ENCODE measurements at places on chromosomes 6 and 20.

GRCh38 chr20:43744966-43745730 lies 18.3 kb upstream of the GTSF1L start:
- DNase-seq = peak; percentile 81

DNA sequence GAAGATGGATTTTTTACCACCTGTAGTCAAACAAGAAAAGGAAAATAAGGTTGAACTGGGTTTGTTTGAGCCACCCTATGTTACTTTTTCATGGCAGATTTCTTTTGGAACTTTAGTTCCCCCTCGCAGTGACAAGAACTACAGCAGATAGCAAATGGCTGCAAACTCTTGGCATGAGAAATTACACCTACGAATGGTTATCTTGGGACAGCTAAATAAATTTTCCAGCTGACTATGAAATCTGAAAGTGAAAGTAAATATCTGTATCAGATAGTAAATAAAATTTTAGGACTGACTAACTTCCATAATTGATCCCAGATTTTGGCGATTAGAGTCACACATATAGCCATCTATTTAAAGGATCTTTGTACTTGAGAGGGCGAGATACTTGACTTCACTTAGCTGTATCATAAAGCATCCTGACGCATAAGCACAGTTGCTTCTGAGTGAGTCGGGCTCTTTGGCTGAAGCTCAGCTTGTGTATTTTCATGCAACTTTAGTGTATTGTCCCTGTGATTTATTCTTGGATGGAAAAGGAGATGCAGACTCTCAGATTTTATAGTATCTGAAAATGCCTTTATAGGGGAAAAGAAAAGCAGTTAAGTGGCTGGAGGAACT lies 125.3 kb upstream of the B3GAT2 start:
- DNase-seq = no peak

DNA sequence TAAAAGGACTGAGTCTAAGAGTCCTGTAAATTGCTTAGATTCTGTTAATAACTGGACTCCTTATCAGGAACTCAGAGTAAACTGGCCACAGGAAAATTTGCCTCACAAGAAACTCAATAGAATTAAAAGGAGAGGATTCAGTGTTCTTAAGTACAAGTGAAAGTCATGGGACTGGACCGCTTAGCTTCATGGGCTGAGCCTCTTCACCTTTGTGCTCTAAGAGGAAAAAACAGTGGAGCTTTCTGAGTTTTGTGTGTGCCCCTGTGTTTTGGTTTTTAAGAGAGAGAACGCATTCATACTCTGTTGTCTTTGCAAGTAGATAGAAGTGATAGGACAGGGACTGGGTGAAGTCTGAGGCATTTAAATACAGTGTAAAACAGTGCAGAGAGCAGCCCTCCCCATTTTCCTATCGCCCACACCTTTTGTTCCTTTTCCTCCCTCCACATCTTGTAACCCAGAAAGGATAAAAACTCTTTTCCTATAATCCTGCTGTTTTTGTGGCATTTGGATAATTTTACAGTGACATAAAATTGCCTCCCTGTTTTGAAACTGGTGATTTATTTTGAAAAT lies 49.6 kb downstream of the FOXO3 start:
- DNase-seq = no peak

DNA sequence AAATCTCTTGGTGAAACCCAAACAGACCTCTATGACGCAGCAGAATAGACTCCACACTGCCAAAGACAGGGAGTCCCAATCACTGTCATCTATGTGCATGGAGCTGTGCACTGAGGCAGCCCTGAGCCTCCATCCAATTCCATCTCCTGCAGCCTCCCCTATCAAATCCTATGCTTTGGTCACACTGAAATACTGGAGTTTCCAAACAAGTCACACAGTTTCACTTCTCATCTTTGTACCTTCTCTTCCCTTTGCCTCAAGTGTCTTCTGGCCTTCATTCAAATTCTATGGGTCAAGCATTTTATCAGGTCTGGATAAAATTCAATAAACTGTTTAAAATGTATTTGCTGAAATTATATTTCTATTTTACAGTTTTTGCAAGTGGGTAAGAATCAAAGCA lies 38.5 kb downstream of the FBXL4 start:
- DNase-seq = no peak

DNA sequence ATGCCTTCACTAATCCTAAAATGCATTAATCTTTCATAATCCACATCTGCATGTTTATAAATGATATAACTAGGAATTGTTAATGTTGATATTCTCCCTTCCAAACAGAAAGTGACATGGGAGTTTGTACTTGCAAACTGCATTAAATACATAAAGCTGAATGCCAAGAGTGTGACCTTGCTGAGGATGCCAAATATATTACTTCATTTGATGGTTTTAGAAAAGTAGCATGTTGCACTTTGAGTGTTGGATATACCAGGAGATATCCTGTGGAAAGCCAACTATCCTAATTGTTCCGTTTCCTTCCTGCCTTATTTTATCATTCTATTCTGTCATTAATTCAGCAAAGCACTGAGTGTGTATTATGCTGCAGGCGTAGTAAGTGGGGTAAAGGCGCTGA lies 229.8 kb downstream of the TMEM242 start:
- DNase-seq = no peak

GRCh38 chr6:116206231-116206903 lies 47.5 kb downstream of the TSPYL4 start:
- DNase-seq = no peak

DNA sequence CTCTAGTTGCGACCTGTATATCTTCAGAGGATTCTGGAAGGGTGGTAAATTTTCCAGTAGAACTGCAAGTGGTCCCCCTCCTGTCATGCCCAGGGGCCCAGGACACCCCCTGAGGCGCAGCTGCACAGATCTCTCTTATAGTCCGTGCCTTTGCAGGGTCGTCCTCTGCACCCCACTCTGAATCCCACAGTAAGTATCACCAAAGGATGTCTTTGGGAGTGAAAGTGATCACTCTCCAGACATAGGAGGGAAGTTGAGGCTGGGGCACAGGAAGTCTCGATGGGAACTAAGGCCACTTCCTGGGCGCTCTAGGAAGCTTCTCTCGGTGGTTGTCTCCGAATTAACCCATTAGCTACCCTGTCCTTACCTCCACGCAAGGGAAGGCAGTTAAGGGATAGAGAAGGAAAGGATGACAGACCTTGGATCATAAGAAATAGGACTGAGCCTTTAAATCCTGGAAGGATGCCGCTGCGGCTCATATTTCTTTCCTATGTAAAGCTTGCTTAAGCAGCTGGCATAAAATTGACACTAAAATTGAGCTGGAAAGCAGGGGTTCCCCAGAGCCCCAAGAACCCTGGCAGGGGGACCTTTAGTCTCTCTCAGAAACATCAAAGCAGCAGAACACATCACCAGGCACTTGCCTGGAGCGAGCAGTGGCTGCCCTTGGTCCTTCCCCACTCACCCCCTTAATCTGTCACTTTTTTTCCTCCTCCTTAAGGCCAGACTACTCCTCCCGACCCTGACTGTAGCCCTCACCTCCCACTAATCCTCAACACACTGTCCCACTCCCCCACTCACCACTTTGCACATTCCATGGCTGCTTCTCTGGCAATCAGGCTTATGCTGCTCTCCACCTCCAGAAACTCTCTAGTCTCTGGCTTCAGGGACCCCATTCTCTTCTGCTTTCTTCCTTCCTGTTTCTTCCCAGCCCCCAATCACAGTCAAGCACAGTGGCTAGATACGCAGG lies at the start of gene ZKSCAN4:
ZKSCAN4 (minus strand) TSS at position 261 of the 967 bp plus-strand sequence. CDS start 289 bp downstream, outside the sequence.
- DNase-seq = peak; percentile 98

DNA sequence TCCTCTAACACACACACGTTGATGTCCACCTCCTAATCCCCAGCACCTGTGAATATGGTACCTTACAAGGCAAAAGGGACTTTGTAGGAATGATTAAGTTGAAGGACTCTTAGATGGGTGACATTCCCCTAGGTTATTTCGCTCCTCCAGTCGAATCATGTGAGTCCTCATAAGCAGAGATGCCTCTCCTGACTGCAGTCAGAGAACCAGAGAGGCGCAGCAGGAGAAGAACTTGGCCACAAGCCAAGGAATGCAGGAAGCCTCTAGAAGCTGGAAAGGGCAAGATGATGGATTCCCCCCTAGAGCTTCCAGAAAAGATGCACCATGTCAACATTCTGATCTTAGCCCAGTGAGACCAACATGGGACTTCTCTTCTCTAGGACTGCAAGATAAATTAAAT lies 133.1 kb upstream of the PTPRT start:
- no peak for DNase-seq

- no peak for DNase-seq
Observed at GRCh38 chr6:151349651-151350270, 41.6 kb downstream of the ZBTB2 start.

DNA sequence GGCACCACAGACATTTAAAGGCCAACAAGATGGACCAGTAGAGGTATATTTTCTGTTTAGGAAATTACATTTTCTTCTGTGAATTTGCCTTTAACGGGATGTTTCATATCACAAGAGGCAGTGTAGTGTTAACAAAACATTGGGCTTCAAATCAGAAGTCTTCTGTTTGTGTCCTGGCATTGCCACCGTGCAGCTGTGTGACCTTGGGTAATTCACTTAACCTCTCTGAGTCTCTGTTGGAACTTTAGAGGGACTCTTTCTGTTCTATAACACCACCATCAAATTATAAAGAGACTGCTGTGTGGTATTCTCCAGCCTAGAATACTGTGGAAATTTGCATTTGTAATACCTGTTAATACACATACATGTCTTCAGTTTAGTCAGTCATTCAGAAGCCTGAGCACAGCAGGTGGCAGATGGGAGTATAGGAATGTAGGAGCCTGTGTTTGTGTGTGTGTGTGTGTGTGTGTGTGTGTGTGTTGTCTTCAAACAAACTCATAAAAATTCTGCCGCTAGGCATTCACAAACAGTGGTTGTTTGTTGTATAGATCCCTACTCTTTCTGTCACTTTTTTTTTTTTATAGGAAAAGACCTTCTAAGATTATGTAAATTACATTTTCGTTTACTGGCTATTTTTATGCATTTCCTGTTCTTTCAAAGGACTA lies 22.6 kb downstream of the UST start:
- DNase-seq = no peak

GRCh38 chr6:56718236-56718635 lies 75.5 kb upstream of the DST start:
- DNase-seq = no peak

DNA sequence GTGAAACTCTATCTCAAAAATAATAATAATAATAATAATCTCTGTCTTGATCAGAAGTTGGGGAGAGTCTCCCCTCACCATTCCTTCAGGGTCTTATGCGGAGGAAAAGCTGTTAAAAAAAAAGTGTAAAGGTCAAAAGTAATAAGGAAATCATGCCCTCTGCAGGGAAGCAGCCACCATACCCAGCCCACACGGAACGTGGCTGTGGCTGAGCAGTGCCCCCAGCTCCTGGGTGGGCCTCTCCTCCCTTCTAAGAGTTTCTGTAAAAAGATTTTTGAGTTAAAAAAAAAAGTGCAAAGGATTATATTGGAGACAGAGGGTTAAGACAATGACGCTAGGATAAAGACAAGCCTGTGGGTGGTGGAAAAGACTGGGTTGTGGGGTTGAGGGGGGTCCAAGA lies 29.3 kb upstream of the ITCH start:
- DNase-seq = no peak

DNA sequence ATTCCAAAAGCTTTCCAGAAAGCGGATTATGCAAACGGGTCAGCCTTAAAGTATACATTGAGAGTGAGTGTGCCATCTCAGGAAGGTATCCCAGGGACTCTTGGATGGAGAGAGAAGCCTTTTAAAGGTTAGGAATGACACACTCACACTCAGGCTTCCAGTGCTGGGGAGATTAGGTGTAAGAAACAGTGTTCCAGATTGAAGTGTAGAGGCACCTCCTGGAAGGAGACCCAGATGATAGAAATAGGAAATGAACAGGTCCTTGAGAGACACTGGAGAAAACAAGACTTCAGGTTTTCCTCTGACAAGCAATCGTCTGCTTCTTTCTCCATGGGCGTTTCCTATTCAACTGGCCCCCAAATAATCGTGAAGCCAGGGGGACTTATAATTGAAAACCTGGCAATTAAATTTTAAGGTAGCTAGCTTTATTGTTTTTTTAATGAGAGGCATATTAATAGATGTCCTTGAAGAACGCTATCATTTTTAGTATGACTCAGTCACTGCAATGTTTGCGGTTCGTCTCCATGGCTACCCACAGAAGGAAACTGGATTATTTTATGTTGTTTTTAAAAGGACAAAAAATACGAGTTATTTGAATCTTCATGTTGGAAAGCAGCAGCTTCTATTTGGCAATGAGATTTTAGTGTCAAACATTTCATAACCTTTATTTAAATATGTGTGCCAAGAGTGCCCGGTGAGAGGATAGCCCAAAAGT lies 85.3 kb downstream of the TRMT6 start:
- DNase-seq = no peak

- no peak for DNase-seq
Observed at GRCh38 chr6:53887316-53887715, 92.5 kb downstream of the LRRC1 start.

GRCh38 chr20:3874194-3874844 lies 14.9 kb upstream of the PANK2 start:
- DNase-seq = no peak

GRCh38 chr6:70241031-70241430 lies 61.9 kb downstream of the COL9A1 start:
- DNase-seq = no peak

GRCh38 chr6:163414946-163415619 lies 565 bp downstream of the QKI start:
- DNase-seq = peak; percentile 27

GRCh38 chr20:54184071-54184470 lies 10.3 kb upstream of the CYP24A1 start:
- DNase-seq = no peak

- peak; percentile 82 for DNase-seq
Observed at GRCh38 chr20:20603339-20603990, 109.0 kb downstream of the RALGAPA2 start.

DNA sequence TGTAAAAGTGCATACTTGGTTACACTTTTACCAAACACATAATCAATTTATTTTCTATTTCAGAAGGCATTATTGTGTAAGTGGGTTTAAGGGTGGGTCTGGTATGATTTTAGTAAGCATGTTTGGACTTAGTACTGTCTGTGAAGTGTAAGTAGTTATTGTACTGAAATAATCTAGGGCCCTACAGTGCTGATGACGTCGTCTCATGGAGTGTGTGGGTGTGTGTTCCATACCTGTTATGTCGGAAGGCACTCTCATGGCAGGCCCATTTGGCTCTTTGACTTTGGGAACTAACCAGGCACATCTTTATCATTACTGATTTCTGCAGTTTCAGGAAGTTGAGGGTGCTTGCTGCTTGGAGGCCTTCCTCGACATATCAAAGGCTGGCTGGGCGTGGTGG lies 155.1 kb downstream of the SASH1 start:
- DNase-seq = no peak

- no peak for DNase-seq
Observed at GRCh38 chr6:47234266-47234933, 75.3 kb downstream of the TNFRSF21 start.

DNA sequence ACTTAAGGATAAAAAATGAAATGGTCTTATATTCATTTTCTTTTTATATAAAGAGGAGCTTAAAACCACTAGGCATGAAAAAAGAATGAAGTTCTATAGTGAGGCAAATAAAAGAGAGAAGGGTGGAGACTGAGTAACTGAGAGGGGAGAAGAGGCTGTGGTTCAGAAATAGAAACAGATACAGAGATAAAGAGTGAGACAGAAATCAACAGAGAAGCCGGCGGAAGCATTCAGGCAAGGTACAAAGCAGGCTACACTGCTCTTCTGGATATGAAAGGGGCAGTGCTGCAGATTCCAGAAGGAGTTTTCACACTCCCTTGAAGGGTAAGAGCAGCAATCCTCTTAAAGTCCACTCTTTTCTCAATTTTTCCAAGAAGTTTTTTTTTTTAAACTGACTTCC lies 29.9 kb downstream of the NFATC2 start:
- DNase-seq = no peak

GRCh38 chr20:49692941-49693340 lies 20.7 kb downstream of the B4GALT5 start:
- DNase-seq = no peak

Measured in WERI-Rb-1 (cell line).